ENCODE measurements at places on chromosomes 4 and X.

DNA sequence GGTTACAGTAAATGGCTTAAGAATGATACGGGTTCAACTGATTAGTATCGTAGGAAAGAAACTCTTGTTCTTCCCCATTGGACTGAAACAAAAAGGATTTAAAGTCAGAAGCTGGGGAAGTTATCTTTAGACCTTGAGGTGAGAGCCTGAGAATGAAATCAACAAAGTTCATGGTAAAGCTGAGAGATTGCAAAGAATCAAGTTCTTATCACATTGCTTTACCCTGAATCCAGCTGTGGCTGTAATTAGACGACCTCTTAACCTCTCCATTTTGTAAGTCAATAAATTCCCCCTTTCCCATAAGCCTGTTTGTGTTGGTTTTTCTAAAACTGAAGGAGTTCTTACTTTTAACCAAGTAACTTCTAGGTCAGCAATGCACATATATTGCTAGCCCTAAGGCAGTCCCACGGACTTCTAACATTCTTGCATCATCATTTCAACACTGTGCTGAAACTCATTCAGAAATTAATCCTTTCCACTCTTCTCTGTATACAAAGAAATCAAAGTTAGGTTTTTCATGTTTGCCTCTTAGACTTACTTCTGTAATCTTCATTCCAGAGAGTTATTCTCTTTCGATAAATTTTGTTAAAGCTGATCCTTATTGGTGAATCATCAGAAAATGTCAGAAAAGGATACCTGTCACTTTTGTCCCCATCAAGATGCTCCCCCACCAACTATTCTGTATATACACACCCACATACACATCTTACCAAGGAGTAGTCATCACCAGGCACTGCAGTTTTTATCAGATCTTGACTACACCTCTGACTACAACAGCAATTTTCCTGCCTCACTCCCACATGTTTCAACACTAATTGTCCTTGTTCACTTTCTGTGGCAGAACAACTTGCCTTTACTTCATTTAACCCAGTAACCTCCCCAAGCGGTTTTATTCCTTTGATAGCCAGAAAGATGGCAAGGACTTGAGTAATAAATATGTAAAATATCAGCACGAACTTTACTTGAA, 77.9 kb upstream of the STK26 start:
- no peak for DNase-seq

GRCh38 chrX:154397888-154398667, at the start of gene RPL10:
TSS of gene RPL10 (plus strand) at chrX:154398377. CDS start at chrX:154398520, 143 bp downstream.
- peak; percentile 84 for DNase-seq

DNA sequence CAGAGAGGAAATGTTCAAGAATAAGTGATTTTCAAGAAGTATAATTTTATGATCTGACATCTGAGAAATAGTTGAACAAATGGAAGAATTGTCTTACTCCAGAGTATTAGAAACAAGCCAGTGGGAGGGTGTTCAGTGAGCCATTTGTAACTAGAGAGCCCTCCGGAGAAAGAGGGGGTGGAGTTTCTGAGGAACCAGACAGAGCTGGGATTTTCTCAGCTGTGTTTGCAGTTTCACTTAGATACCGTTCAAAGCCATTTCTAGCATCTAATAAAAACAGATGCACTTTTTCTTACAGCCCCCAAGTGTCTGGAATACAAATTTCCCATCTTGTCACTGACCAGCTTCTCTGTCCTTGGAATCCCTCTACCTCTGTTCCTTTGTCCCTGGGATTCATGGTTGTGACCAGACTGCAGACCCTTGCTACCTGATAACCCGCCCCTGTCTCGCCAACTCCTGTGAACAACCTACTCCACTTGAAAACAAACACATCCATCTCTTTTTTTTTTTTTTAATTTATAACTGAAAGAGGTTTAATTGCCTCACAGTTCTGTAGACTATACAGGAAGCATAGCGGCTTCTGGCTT, 132.8 kb upstream of the KLF3 start:
- no peak for DNase-seq

GRCh38 chrX:129123795-129124194, 399.5 kb downstream of the SMARCA1 start:
- no peak for DNase-seq

GRCh38 chrX:73647212-73647611, 84.2 kb downstream of the CHIC1 start:
- no peak for DNase-seq

DNA sequence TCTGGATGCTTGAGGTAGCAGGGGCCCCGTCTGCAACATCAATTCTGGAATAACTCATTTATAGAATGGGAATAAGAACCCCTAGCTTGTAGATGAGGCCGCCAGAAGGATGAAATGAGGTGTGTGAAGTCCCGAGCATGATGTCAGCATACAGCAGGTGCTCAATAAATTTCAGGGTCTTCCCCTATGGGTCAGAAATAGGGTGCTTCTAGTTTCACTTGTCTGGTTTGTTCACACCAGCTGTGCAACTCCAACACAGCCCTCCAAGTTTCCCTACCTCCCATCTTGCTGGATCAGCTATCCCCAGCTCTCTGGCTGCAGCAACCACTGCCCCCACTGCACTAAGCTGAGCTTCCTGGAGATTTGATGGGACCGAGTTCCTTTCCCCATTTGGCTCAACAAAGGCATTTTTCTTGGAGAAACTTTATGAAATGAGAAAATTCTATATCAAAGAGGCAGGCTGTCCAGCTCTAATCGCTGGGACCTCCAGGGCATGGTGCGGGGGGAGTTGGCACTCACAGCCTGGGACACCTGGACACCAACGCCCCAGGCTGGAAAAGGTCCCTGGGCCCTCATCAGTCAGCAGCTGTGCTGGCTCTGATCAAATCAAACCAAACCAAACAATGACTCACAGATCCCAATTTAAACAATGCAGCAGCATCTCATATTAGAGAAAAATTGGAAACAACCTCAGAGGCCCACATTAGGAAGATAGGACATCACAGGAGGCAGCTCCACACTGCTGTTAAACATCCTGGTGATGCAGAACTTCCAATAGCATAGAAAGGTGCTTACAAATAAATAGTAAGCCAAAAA, 13.3 kb downstream of the SLC2A9 start:
- DNase-seq = no peak

DNA sequence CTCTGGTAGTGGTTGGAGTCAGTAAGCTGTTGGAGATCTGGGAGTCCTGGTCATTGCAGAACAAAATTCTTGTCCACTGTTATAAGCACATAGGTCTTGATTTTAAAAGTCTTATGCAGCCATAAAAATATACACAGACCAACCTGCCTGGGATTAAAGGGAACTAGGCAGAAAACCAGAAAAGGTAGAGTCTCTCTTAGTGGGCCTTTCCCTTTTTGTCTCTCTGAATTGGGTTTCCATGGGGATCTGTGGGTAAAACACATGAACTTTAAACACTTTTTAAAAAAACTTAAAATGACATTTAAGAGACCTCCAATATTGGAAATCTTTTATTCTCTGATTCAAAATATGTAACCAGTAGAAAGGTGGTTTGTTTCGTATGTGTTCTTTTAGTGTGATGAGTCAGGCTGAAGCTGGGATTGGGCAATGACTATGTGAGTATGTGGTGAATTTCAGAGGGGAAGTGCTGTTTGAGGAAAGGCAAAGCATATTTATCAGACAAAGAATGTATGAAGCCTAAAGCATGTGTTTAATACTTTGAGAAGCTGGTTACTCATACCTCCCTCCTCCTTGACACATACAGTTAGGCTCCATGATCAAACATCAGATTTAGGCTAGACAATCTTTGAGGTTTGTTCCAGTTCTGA, 29.6 kb downstream of the SLC16A2 start:
- DNase-seq = no peak

- DNase-seq = no peak
Measured at GRCh38 chrX:111338095-111338698, 67.9 kb upstream of the CAPN6 start.

DNA sequence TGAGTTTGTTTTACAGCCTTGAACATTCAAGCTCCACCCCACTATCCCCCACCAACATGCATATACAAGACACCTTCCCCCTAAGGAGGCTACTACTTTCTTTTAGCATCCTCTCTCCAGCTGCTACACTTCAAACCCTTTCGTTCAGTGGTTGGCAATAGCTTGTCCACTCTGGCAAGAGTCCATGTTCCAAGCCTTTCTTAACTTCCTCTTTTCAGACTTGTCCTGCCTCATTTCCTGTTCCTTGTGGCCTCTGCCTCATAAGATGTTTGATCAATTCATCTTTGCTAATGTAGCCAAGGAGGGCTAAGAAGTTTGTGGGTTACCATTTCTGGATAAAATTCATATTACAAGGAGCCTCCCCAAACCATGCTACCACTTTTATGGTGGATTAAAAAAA, 20.8 kb upstream of the ZCCHC12 start:
- no peak for DNase-seq

- no peak for DNase-seq
Measured at GRCh38 chr4:158033416-158034120, 139.3 kb downstream of the GASK1B start.

- DNase-seq = no peak
Measured at GRCh38 chrX:129930941-129931410, 25.0 kb downstream of the UTP14A start.

DNA sequence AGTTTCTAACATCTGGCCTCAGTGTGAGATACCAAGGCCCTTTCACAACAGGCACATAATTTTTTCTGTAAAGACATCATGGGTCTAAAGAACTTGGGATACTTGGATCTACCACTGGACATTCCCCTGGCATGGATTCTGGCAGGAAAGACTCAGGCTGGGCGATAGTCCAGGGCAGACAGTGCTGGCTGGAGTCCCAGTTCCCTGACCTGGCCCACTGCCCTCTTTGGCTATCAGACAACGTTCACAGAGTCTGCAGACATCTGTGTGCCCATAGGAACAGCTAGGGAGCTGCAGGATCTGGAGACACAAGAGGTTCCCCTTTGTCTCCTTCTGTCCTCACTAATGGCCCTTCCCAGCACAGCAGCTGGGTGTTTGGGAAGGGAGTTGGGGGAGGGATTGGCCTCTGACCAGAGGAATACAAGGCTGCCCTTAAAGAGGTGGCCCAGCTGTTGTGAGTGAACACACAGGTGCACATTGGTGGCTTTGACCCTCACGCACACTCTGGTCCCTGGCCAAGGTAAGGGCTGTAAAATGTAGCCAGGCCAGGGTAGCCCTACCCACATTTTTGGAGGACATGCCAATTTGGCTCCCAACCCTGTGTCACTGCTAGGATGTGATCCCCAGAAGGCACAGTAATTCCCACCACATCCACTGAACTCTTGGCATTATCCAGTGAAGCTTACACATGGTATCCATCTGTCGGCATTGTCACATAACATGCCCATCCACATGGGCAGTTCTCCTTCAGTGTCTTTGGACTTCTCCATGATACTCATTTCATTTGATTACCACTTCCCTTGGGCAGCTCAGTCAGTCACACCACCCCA, 72.3 kb downstream of the SOX3 start:
- DNase-seq = no peak

DNA sequence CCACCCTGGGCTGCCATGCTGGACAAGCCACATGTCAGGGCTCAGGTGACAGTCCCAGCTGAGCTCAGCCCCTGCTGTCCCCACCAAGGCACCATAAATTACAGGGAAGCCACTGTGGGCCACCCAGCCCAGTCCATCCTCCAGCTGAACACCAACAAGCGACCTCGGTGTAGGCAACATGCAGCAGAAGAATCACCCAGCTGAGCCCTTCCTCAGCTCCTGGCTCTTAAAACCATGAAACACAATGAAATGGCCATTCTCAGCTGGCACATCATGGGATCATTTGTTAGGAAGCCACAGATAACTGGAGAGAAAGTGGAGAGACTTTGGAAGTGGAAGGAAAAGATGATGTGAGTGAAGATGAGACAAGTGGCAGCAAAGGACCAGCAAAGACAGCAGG, 23.3 kb upstream of the MAN2B2 start:
- no peak for DNase-seq

DNA sequence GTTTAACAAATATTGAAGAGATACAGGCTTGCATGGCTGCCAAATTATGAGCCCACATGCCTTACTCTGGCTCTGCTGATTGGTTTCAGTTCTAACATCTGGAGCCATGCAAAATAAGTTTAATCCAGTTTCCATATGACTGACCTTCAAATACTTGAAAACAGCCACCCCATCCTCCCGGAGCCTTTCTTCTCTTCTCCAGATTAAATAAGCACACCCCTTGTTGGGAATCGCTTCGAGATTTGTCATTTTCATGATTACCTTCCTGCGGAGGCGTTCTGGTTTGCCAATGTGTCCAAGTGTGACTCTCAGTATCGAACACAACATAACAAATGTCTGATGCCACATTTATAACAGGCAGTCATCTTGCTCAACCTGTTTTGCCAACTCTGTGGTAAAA, 101.6 kb upstream of the JADE1 start:
- no peak for DNase-seq

DNA sequence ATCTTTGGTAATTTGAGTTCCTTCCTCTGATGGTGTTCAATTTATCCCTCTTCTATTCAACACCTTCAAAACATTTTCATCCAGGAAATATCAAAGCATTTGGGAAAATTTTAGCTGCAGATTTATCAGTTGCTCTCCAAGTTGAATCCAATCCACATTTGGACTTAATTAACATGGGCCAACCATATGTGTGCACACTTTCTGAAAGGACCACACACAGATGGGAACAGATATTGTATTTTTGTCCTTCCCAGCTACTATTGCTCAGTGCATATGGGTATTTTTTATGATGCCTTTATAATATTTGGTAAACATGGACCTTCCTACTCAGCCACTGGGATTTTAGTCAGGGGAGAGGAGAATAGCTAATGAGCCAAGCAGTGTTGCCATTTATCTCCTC, 65.2 kb downstream of the GLRA2 start:
- no peak for DNase-seq

GRCh38 chr4:76898385-76898692, 395 bp upstream of the SOWAHB start:
- no peak for DNase-seq

DNA sequence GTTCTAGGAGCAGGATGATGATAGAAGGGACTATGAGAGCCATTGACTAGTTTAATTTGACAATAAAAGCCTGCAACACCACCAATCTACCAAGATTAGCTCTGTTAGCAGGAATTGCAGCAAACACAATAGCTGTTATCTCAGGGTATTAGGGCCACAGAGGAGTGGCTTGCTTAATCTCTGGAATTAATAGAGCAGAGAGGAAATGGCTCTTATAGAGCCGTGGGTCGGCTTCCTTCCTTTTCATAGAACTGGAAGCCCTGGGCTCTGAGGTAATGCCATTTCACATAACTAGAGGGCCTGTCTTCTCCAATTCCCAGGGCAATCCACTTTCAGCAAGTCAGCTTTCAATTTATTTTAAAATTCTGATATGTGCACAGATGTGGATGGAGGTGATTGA, 83.0 kb downstream of the MAMLD1 start:
- DNase-seq = no peak
